ENCODE measurements at places on chromosomes 1 and 21. TPM values are rescaled to one million over a fixed set of nuclear protein-coding genes. Genes with fewer than 3 reads are reported as not detected.
A peak's percentile ranks its signal among the peaks of the same experiment; 100 is the strongest.

DNA sequence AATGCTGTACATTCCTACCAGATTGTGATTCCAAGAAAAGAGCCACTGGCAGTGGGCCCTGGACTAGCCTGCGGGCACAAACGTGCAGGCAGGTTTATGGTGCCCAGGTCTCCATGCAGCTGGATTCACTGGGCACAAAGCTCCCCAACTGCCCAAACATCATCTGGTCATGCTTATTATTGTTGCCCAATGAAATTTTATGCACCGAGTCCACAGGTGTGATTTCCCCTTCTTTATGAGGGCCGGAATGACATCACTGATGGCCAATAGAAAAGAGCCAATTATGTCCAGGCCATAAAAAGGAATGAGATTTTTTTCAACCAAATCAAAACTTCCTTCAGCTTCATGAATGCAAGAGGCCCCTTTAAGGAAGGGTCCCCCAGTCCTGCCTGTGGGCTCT lies 66.2 kb downstream of the ERI3 start:
- no peak for DNase-seq

DNA sequence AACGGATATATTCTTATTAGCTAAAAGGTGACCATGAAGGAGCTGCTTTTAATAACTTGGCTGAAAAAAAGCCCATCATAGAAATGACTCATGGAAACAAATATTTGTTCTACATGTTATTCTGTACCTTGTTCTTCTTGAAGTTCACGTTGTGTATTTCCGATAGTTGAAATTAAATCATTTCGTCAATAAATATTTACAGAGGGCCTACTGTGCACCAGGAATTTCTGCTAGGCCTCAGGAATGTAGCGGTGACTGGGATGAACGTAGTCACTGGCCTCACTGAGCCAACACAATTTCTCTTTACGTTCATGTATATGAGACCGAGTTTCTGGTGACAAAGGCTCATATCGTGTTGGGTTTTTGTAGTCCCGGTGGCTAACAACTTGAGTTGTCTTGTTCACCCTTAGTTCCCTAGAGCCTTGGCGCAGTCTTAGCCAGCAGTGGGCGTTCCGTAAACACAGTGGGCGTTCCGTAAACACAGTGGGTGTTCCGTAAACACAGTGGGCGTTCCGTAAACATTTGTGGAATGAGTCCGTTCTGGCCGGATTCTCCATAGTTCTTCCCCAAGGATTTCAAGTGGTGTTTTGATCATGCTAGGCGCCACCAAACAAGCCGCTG lies 53.2 kb upstream of the VAMP3 start:
- peak; percentile 34 for DNase-seq

DNA sequence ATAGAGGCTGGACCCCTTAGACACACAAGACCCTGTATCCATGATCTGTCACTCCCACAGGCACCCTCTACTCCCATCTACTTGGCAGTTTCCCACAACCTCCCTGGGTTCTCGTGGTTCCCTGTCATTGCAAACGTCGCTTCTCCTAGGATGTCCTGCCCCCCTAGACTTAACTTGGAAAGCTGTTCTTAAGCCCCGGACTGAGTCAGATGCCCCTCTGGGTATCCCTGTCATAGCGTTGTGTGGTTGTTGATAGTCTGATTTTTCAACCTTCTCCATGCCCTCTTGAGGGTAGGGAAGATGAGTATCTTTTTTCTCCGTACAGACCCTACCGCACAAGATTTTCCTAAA lies 11.8 kb downstream of the RCC1 start:
- DNase-seq: no peak

- DNase-seq: no peak
Observed at GRCh38 chr1:5002676-5003075, 348.3 kb downstream of the AJAP1 start.

The NLRP3 gene
- total RNA-seq: not detected

GRCh38 chr1:90161625-90162024 lies 166.7 kb downstream of the ZNF326 start:
- no peak for DNase-seq

The CLEC20A gene
- total RNA-seq: not detected

DNA sequence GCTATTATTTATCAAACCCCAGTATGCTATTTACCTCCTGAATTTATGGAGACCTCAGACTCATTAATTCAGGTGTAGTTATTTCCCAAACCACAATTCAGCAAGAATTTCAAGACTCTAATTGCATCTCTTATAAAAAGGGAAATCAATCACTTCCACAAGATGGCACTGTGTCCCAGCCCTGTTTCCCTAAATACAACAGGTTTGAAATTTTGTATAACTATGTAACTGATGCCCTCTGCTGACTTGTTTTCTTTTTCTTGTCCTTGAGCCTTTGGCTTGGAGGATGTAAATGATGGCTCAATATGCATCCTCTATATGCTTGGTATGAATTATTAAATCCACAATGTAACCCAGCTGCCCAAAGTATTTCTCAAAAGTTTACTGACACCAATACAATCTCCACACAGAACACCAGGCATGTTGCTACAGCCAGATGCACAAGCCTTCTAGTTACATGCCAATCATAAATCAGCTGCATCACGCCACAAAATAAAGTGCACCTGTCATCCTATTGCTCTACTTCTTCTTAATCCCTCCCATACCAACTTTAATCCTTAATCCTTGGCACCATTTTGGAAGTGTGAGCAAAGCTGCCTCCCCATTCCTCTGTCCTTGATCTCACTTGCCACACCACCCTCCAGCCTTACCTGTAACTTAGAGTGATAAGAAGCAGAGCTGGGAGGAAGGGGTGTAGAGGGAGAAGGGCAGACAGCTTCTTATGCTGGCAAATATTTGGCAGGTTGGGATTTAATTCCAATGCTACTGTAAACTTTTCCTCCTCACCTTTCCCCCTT lies 9.0 kb downstream of the C1orf105 start:
- peak; percentile 63 for DNase-seq

The THEM4 gene
- 10.9 TPM for total RNA-seq

DNA sequence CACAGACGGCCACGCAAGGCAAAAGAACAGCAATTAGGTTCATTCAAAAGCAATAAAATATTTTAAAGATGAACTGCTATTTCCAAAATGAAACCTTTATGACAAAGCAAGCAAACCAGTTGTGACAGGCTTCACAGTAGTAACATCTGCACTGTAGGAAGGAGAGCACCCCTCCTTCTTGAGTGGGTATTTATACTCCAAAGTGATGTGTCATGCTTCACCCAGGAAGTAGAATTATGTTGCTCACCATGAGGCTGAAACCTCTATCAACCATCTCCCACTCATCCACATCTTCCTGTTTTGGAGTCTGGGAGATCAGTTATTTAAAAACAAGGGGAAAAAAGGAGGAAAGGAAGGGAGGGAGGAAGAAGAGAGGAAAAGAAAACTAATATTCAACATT lies 885 bp downstream of the OR2T10 start:
- DNase-seq: no peak

The CACHD1 gene
- total RNA-seq: not detected

GRCh38 chr1:62732331-62732730 lies 44.1 kb upstream of the DOCK7 start:
- DNase-seq: peak; percentile 21

DNA sequence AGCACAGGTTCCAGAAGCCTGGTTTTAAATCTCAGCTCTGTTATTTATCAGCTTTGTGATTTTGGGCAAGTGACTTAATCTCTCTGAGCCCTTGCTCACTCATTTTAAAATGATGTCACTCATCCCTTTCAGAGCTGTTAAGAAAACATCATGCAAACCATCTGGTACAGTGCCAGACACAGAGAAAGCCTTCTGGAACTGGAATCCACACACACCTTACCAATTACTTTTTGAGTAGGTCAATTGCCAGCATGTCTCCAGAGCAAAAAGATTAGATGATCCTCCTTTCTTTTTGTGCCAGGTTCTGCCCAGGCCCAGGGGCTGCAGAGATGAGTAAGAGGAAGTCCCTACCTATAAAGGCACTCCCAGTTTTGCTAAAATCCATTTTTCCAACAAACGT lies 61.3 kb downstream of the ROR1 start:
- DNase-seq: no peak

DNA sequence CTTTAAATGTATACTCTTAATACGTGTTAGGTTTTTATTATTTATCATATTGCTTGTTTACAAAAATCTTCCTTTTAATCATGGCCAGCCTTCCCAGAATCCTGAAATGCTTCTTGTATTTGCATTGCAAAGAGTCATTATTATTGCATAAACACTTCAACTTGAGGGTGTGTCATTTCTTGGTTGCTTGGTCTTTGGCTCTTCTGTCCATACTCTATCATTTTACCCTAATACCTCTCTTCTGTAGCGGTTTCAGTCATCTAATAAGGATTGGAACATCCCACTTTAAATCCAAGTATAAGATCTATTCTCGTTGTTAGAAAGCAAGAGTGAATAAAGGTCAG lies 200.6 kb upstream of the CACYBP start:
- no peak for DNase-seq

DNA sequence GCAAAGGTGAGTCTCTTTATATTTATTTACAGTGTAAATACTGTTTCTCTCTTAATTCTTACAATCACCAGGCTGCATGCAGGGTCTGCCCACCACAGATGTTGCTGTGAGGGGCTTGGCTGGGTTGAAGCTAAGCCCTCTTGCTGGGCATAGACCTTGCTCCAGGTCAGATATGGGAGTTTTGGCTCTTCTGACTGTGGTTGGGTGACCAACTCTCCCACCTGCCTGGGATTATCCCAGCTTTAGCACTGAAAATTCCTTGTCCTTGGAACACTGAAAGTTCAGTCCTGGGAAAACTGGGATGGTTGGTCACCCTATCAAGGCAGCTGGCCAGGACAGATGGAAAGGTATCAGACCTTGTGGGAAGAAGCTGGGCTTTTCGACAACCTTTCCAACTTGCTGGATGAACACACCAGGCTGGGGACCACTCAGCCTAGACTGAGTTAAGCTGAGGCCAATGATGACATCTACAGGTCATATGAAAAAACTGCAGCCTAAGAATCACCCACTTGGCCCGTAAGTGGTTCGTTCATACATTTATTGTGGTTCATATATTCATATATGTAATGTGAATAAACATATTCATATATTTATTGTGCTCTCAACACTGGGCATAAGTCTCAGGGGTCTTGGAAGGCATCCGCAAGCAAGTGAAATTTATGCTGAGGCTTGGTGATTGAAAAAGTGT lies 26.6 kb upstream of the HPDL start:
- DNase-seq: peak; percentile 80

GRCh38 chr21:43864313-43864961 lies 586 bp upstream of the AGPAT3 start:
- no peak for DNase-seq

The CLIC6 gene
- not detected for total RNA-seq

The CYP4A11 gene
- not detected for total RNA-seq

The KIF26B gene
- 0.03 TPM for total RNA-seq

- no peak for DNase-seq
Observed at GRCh38 chr1:158564608-158565007, 5.8 kb downstream of the OR6P1 start.

DNA sequence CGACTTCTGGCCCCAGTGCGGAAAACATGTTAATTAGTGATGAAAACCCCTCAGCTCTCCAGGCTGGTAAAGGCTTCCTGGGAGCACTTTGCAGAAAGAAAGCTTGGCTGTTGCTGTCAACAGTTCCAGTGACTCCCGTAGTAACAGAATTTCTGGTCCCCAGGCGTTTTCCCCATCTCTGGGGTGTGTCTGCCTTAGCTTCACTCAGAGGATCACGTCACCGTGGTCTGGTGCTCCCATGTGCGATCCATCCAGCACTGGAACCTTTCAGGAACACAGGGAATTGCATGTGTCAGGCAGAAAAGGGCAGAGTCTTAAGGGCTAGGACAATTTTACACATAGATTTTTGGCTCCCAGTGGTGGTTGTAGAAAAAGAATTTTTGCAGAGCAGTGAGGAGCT lies 470.4 kb upstream of the USP24 start:
- DNase-seq: no peak

- peak; percentile 90 for DNase-seq
Observed at GRCh38 chr1:212827831-212828278, 19.6 kb downstream of the SPATA45 start.

GRCh38 chr1:14980621-14981218 lies 172.8 kb upstream of the TMEM51 start:
- DNase-seq: no peak

- no peak for DNase-seq
Observed at GRCh38 chr1:19628879-19629278, 15.2 kb upstream of the NBL1 start.

DNA sequence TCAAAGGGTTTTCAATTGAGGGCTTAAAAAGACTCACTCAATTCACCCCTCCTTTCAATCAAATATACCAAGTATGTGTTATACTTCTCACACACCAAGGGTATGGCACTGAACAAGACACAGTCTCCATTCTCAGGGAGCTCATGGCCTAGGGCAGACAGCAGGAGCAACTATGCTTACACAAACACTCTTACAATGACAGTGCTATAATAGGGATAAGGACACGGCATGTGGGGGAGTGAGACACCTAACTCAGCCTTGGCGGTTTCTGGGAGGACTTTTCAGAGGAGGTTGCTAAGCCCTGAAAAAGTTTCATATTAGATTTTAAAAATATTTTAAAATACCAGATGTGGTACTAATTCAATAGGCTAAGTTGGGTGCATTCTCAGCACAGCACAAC lies 22.7 kb upstream of the SYT6 start:
- DNase-seq: no peak

DNA sequence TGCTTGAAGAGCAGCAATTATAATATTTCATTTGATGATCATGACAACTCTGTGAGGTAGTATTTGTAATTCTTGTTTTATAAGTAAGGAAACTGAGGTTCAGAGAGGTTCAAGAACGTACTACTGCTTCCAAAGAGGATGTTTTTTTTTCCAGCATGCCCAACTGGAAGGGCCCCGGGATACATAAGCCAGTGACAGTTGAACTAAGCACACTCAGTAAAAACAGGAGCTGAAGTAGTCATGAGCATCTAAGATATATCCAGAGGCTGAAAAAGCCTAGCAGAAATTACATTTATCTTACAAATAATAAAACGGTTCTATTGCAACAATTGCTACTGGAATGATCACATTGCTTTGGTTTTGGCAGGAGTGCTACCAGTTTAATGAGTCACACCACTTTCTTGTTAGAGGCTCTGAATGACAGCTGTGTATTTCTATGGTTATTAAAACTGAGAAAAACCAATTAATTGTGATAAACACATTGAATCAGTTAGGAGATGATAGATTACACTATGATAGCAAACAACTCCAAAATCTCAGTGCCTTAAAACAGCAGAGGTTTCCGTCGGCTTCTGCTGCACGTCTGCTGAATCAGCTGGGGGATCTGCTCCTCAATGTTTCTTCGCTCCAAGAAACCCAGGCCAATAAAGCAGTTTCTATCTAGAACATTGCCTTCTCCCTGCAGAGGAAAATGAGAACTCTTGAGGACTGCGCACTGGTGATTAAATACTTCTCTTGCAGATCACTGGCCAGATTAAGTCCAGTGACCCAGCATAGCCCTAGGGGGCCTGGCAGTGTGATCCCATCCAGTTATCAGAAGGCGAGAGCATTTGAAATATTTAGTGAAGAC lies 522.7 kb downstream of the PLPP3 start:
- DNase-seq: no peak

DNA sequence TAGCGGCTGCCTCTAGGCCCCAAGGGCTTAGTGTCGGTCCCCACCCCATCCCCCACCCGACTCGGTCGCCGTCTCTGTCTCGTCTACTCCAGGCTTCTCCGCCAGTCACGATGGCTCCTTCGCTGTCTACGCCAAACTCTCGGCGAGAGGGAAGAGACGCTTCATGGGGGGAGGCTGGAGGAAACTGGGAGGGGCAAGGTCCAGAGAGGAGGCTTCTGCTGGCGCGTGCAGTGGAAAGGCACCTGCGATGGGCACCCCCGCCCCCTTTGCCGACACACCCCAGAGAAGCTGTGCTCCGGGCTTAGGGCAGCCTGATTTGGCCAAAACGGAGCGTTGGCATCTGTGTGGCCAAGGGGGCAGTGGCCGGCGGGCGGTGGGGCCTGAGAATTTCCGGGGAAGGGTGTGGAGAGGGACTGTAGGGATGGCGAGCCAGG lies 1.2 kb upstream of the CSMD2 start:
- no peak for DNase-seq

The SRRM1 gene
- 31.6 TPM for total RNA-seq
